ENCODE measurements at places on chromosomes 16 and 17. TPM values are rescaled to one million over a fixed set of nuclear protein-coding genes. Genes with fewer than 3 reads are reported as not detected.

The CCDC200 gene
- total RNA-seq, result not detected

The CD300H gene
- not detected for total RNA-seq

The ACSM2A gene
- 0.16 TPM for total RNA-seq

The WFIKKN1 gene
- total RNA-seq, result not detected

The MYH13 gene
- not detected for total RNA-seq

The ZPBP2 gene
- not detected for total RNA-seq

The HOXB5 gene
- 0.25 TPM for total RNA-seq

The TRPV3 gene
- total RNA-seq, result not detected

The FOXN1 gene
- total RNA-seq, result not detected

The IL21R gene
- not detected for total RNA-seq

The CLEC19A gene
- total RNA-seq, result not detected

The OTOP2 gene
- not detected for total RNA-seq

The B4GALNT2 gene
- total RNA-seq, result under 0.01 TPM

The PHLPP2 gene
- 3.9 TPM for total RNA-seq

The CAPN15 gene
- total RNA-seq, result 36.8 TPM

The ZNF423 gene
- total RNA-seq, result 12.1 TPM

The FBXW10 gene
- total RNA-seq, result not detected

The METTL2A gene
- total RNA-seq, result 18.8 TPM

The SLC52A1 gene
- total RNA-seq, result under 0.01 TPM

The COX11 gene
- 67.0 TPM for total RNA-seq

The ASGR2 gene
- not detected for total RNA-seq

The C1QTNF8 gene
- not detected for total RNA-seq

The ITGB3 gene
- 44.5 TPM for total RNA-seq

The TADA2A gene
- 27.4 TPM for total RNA-seq
